Activated CD8-positive, alpha-beta memory T cell treated with anti-CD3 and anti-CD28 coated beads, Interleukin-2, amount 50 U/mL, for 4 hours (primary cell): ENCODE measurements at places on chromosomes 3 and 15.

DNA sequence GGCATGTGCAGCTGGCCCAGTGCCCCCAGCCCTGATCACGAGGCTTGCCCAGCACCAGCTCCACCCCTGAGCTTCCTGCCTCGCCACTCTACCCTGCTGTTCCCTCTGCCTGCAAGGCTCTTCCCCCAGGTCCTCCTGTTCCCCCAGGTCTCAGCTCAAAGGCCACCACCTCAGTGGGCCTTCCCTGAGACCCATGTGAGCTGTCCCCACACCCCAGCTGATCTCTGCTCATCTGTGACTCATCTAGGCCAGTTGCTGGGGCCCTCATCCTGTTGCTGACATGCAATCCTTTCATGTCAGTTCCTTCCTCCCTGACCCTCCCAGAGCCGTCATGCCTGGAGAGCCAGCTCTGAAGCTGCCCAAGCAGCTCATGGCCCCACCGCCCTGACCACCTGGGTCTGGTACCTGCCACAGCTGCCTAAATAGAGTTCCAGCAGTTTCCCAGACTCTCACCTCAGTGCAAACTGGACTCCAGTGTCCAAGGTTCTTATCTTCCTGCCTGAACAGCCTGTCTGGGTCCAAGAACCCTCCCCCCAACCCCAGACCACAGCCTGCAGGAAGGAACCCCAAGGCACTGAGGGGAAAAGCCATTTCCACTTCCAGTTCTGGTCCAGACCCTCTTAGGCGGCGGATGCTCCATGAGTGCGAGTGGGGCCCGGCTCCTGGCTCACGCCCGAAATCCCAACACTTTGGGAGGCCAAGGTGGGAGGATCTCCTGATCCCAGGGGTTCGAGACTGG, 116.6 kb upstream of the IQSEC1 start:
- no peak for DNase-seq

DNA sequence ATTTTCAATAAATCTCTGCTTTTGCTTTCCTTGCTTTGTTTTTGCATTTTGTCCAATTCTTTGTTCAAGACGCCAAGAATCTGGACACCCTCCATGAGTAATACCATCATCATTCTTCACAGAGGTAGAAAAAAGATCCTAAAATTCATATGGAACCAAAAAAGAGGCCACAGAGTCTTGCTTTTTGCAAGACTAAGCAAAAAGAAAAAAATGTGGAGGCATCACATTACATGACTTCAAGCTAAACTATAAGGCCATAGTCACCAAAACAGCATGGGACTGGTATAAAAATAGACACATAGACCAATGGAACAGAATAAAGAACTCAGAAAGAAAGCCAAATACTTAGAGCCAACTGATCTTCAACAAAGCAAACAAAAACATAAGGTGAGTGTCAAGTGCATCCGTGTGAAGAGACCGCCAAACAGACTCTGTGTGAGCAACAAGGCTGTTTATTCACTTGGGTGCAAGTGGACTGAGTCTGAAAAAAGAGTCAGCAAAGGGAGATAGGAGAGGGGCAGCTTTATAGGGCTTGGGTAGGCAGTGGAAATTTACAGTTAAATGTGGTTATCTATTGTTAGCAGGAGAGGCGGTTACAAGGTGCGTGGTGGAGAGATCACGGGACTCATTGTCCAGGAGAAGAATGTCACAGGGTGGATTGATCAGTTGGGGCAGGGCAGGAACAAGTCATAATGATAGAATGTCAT, 10.9 kb downstream of the STRIT1 start:
- DNase-seq, result no peak

DNA sequence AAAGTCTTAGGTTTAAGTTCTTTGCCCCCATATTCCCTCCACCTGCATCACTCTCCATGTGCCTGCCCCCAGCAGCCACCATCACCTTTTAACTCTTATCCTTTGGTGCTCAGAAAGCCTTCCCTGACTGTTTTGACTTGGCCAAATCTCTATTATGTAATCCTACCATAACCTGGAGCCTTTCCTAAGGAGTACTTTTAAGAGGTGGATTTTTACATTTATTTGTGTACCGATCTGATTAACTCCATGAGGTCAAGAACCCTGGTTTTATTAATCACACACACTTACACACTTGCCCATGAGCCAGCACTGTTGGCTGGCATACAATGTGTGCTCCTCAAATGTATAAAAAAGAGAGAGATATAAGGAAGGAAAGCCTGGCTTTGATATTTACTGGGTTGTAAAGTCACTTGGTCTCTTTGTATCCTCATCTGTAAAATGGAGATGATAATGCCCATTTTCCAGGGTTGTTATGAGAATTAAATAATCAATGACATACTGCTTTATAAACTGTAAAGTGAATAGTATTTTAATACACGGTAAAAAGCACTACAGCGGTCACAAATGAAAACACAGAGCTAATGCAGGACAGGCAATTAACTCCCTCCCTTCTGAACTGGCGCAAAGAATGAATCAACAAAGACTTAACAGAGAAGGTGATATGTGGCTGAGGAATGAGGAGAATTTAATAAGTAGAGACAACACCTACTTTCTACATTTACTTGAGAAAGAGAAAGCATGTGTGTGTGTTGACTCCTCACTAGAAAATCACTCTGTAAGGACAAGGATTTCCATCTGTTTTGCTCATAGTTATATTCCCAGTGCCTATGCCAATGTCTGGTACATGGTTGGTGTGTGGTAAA, 45.4 kb downstream of the ATP13A4 start:
- no peak for DNase-seq

DNA sequence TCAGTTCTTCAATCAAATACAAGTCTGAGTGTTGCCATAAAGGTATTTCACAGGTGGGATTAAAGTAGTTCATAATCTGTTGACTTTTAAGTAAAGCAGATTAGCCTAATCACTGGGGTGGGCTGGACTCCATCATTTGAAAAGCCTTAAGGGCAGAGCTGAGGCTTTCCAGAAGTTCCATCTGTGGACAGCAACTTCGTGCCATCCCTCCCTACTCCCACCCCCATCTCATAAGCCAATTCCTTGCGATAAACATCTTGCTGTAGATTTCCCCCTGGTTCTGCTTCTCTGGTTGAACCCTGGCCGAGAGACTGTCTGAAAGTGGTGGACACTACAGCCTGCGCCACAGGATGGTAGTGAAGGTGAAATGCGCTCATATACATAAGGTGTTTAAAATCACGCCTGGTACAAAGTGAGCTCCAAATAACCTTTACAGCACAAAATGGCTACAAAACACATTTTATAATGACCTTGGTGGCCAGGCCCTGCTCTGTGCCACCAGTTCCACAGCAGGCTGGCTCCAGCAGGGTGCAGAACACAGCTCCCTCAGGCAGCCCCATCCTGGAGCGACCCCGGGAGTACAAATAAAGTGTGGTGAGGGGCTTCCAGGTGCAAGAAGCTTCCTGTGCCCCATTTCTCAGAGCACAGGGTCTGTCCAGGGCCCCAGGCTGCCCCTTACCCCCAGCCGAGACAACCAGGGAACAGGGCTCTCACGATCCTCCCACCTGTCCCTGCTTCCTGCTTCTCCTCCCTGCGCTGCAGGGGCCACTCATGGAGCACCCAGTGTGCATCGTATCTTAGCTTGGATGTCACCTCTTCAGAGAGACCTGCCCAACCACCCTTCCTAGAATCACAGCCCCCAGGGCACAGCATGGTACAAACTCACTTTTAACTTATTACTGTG, 25.8 kb upstream of the GATA2 start:
- no peak for DNase-seq

DNA sequence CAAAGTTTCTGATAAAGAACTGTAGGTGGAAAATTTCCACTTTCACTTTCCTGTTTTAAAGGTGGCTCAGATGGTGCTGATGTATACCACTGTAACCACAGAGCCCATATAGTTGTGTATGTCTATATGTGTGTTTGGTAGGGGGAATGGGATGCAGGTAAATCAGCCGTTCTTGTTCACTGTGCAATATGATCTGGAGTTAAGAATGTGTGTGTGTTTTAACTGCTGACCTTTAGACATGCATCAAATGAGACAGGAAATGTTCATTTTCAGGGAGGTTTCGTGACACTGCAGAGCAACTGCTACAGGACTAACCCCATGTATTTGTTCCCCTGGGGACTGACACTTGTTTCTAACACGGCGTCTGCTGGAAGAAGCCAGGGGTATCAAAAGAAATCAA, 180.5 kb downstream of the TAFA4 start:
- DNase-seq, result no peak

DNA sequence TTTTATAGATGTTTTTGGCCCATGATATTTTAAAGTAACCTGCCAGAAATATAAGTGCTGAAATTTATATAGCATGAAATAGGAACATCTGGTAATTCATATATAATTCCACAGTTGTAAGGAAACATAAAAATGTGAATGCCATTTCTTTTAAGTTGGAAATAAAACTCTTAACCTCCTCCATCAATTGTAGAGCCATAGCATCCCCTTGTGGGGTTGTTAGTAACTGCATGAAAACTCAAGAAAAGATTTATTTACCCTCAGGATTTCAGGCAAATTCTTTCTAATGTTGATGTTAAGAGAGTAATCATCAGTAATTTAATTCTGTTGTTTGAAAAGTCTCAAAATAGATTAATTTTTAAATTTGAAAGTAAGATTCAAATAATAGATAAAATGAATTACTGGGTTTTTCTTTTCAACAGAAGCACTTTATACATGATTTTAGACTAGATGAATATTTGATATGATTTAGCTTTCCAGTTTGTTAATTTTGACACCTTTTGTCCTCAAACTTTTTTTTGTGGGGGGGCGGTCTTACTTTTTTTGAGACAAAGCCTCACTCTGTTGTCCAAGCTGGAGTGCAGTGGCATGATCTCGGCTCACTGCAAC, 74.7 kb downstream of the RASA2 start:
- DNase-seq, result peak; percentile 23

DNA sequence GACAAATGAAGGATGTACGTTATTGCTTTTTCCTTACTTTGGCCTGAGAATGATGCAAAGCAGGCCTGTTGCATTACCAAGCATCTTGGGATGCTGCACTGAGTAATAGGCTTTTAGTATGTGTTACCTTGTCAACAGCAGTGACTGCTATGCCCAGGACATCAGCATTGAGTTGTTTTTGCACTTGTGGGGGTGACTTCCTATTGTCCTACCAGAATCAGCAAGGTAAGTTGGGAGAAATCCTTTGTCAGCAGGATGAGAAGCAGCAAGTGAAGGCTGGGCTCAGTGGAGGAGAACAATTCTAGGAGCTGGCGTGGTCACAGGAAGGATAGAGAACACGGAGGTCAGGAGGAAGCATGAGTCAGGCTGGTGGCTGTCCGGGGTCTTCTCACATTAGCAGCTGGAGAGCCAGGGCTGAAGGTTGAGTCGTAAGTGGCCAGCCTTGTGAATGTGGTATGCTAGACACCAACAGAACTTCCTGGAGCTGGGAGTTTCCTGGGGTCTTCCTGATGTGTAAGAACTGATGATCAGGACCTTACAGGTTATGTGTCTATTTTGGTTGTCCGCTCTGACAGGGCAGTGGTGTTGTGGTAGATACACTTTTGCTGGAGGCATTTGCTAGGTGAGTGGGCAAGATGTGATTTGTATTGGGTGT, 142.7 kb downstream of the FNDC3B start:
- no peak for DNase-seq

DNA sequence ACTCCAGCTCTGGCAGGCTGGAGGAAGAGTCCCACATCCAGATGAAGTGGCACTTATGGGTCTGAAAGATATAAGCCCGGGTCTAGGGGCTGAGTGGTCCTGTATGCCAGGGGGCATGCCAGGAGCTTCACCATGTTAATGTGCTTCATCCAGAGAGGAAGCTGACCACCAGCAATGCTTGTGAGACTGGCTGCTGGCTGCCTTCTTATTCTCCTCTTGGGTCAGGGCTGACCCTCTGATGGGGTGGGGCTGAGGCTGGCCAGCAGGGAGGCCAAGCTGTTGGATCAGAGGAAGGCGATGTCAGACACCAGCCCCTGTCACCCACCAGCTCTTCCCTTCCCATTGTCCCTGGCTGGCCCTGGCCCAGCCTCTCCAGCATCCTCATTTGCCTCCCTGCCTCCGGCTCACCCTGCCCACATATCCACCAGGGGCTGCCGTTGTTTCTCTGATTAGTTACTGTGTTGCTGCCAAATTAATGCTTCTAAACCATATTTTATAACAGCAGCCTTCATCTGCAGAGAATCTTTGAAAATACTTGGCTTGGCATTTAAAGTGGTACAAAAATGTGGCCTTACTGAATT, 20.4 kb upstream of the PSTPIP1 start:
- no peak for DNase-seq

GRCh38 chr15:54206586-54207321, 228.5 kb downstream of the UNC13C start:
- DNase-seq, result no peak

- DNase-seq, result no peak
These were observed 709.6 kb upstream of the CFAP20DC start for GRCh38 chr3:59759298-59760031.

DNA sequence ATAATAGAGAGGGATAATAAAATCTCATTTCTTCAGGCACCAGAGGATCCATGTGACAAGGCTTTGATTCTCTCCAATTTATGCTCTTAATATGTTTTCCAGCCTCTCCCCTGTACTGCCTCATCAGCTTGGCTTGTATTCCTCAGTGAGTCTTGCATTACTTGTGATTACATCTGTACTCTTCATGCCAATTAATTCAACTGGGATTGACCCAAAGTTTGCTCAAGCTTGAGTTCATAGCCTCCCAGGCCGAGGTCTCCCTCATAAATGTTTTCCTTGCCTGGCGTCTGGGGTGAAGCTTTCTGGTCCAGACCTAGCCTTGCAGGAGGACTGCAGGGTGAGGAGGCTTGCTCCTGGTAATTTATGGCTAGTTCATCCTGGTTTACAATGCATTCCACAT, 146.9 kb downstream of the CHST2 start:
- DNase-seq, result no peak

DNA sequence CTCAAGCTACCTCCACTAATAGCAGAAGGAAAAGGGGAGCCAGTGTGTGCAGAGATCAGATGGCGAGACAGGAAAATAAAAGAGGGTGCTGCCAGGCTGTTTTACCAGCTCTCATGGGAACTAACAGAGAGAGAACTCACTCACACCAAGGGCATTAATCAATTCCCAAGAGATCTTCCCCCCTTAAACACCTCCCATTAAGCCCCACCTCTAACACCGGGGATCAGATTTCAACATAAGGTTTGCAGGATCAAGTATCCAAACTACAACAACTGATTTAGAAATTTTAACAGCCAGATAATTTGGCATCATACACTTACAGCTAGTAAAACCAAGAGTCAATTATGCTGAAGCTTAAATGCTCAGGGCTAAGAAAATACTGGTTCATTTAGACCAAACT, 18.9 kb downstream of the CD200 start:
- no peak for DNase-seq

DNA sequence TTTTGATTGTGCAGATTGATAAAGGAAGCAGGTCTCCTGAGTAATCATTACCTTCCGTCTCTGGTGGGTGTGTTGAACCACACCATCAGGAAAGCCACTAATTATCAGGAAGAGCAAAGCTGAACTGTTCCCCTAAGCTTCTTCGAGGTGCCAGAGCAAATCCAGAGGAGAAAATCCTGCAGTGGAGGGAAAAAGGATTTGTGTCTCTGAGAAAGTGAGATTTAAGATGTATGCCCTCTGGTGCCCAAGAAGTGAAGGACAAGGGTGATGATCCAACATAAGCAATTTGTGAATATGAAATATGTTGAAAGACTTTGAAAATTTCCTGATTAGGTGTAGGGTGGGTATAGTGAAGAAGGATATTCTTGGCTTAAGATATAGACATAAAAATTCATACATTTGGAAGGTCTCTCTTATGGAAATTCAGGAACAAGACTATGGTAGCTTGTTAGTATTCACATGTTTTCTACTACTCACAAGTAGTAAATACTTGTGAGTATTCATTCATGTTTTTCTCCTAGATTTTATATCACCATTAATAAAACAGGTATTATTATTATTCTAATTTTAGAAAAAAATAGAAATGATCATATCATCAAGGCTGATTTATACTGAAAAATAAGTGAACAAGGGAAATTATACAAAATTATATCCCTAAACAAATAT, 34.8 kb downstream of the COMMD2 start:
- no peak for DNase-seq
